ENCODE measurements at places on chromosomes 5 and 9.

DNA sequence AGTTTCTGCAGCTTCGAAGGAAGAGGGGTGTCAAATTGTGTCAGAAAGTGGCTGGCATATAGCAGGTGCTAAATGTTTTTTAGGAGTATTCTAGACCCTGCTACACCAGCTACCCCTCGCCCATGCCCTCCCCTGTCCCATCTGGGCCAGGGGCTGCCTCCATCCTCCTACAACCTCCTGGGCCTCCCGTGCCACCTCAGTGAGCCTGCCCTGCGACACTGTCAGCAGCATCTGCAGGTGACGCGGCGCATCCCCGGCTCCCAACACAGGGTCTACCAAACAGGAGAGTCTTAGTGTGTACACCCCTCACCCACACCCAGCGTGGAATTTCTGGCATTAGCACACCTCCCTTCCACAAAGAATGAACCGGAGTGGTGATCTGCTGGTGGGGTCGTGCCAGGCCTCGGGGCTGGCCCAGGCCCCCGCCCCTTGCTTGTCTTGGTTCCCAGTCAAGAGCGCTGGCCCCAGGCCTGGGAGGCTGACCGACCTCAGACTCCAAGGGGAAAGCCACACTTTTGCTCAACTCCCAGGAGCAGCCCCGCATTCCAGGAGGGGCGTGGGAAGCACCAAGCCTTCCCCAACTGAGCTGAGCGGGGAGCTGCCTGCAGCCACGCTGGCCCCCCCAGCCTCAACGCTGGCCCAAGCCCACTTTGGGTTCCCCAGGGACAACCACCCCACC lies 55.2 kb downstream of the NEURL1B start:
- no peak for DNase-seq

- DNase-seq: no peak
Measured at GRCh38 chr5:150278046-150278730, 11.4 kb downstream of the CAMK2A start.

DNA sequence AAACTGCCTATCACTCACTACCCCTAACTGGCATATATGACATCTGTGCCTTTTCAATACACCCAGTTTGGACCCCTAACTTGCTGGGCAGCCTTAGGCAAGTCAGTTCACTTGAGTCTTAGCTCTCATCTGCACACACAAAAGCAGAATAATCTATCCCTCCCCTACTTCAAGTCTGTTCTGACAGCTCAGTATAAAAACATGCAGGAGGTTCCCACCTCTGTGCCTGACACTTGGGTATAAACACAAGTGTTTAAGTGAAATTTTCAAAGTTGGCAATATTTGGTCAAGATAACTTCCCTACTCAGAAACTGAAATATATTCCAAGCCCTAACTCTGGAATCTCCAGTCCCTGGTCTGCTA lies 12.6 kb downstream of the HNRNPH1 start:
- DNase-seq: no peak

GRCh38 chr5:127645300-127645726 lies 3.6 kb upstream of the CTXN3 start:
- no peak for DNase-seq

GRCh38 chr9:96172797-96173196 lies 129.2 kb downstream of the HSD17B3 start:
- no peak for DNase-seq

Data from stimulated activated CD8-positive, alpha-beta memory T cell treated with anti-CD3 and anti-CD28 coated beads, Interleukin-4, amount 100 ng/mL, for 1 hour (primary cell).